NCI-H446 treated with DMSO at 0.1 percent for 48 hours (cell line): ENCODE measurements at places on chromosomes 12 and 14.
A peak's percentile ranks its signal among the peaks of the same experiment; 100 is the strongest.

GRCh38 chr14:41915732-41916131 lies 309.1 kb downstream of the LRFN5 start:
- DNase-seq, result no peak

- DNase-seq, result peak; percentile 69
Observed at GRCh38 chr12:92732216-92732615, 29.4 kb downstream of the PLEKHG7 start.

DNA sequence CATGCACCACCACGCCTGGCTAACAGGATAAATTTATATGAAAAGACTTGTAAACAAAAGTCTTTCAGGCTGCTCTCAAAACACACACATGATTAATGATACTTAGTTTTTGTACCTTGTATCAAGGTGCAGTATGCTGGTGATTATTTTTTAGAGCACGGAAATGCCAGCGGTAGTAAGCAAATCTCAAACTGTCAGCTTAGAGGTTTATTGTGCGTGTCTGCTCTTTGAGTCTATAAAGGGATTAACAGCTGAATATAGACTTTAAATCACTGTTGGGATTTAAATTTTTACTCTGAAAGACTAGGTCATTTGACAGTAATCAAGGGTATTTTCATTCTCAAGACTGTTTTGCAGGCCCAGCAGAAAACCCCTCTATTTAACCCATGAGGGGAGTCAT lies 50.5 kb downstream of the PLEKHA5 start:
- DNase-seq, result no peak

- DNase-seq, result no peak
Observed at GRCh38 chr14:68539241-68539737, 253.6 kb downstream of the ZFP36L1 start.

DNA sequence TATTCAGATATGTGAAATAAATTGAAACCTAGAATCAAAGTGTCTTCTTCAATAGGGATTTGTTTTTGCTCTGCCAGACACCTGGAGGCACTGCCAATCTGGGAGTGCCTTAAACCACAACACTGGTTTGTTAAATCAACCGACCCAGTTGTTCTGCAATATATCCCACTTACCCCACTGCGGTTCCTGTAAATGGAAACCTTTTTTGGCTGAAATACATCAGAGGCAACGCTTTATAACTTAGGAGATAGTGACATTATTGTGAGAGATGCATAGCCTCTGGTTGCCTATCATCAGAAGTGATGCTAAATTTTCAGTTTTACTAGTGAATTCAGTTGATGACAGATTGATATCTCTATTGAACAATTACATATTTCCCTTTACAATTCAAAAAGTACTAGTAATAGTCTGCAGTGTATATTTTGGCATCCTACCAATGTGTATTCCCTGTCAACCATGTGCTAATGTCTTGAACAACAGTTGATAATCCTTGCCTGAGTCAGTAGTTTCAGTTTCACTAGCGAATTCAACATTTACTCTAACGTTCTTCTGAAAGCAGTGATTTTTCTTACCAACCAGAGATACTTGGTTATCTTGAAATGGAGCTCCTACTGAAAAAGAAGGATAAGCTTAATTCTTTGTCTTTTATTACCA lies 30.5 kb downstream of the PPP2R5C start:
- DNase-seq, result no peak

- DNase-seq, result no peak
Observed at GRCh38 chr14:32826404-32827082, 112.1 kb upstream of the NPAS3 start.

DNA sequence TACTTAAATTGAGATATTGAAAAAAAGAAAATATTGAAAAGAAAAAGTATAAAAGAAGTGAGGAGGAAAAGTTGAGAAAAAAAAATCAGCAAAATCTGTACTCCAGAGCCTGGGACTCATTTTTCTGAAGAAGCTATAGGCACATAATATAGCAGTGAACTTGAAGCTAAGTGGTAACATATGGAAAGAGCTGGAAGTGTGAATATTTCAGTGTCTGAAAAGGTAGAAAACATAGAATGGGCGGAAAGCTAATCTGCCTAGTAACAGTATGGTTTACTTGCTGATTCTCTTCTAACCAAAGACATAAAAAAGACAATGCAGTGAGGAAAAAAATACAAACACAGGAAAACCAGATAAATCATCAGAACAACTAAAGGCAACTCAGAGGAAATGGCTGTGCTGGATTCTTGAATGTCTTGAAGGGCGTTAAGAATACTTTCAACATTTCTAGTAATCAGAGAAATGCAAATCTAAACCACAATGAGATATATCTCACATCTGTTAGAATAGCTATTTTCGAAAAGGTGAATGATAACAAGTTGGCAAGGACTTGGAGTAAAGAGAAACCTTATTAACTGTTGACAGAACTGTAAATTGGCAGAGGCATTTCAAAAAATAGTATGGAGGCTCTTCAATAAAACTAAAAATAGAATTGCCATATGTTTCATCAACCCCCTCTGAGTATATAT lies 784.6 kb downstream of the LRFN5 start:
- DNase-seq, result no peak

DNA sequence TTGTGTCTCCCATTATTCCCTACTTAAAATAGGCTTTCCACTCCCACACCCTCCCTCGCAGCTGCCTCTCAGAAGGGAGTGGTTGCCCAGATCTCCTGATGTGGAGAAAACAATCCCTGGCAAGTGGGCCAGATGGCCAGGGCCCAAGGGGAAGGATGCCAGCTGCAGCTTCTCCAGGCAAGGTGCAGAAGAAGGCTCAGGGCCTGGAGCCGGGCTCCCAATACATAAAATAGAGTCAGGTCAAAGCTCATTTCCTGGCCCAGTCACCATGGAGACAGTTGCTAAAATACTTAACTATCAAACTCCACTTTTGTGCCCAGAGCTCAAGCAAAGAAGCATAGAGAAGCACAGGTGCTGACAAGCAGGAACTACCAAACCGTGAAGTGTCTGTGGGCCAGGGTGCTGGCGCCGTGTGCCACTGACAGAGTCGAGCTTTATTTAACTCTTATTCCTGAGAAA lies 45.7 kb upstream of the ITPR2 start:
- DNase-seq, result peak; percentile 71

DNA sequence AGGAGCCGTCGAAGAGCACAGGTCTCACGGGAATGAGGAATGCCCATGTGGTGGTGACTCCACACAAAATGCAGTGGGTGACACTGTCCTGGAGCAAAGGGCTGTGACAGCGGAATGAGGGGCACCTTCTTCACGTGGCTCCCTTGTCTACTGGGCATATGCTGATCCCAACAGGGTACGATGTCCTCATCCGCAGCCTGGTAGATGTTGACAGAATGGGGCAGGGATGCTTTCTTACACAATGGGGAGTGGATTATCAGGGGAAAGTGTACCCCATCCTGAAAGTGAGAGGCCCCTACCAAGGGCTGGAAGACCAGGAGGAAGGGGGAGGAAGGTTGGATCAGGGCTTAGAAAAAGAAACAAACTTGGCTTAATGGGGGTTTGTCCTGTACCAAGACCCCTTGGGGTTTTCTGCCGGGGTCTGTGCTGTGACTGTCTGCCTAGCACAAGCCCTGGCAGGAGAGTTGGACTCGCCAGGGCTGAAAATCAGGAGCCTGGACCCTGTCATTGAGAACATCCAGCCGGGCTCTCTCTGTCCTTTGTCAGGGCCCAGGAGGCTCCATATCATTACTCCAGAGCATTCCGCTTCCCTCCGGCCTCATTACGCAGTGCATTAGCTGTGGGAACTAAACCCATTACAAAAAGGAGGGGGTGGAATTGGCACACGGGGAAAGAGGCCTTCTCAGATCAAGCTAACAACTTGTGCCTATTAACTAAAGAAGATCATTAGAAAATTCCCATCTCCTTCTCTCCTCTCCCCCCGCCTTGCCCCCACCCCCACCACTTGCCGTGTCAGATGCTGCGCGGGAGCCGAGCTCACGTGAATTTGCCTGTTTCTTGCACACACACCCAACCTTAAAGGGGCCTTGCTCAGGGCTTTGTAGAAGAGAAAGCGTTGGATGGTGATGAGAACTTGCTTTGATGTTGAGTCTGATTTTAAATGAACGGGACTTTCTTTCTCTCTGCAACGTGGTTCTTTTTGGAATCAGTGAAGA lies 171.8 kb upstream of the PARP11 start:
- DNase-seq, result no peak

GRCh38 chr12:111160350-111161241 lies 208.3 kb downstream of the PHETA1 start:
- peak; percentile 34 for DNase-seq

DNA sequence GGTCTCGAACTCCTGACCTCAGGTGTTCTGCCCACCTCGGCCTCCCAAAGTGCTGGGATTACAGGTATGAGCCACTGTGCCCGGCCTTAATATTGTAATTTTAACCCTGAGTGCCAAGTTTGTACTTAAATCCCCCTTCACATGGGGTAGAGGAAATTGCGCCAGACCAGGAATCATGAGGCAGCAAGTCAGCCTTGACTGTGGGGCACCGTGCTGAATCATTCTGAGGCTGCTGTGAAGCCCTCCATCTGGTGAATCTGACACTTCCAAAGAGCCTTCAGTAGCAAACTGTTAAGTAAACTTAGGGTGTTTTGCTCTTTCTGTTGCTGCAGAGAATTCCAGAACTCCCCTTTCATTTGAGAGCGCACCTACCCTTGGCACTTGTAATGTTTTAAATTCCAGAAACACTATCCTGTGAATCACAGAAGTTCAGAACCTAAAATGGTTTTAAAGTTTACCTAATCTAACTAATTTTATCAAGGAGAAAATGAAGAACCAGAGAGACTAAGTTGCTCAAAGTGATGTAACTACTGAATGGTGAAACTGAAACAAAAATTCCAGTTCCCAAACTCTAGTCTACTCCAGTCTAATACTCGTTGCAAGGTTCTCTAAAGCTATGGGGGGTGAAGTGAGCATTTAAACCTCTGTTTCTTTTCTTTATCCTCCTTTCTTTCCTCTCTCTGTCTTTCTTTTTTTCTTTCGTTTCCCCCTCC lies 7.5 kb downstream of the HEBP1 start:
- no peak for DNase-seq

GRCh38 chr12:86170051-86170450 lies 86.1 kb downstream of the MGAT4C start:
- no peak for DNase-seq

GRCh38 chr14:73476451-73476931 lies 14.2 kb upstream of the RIOX1 start:
- no peak for DNase-seq

GRCh38 chr14:68246074-68246785 lies 426.7 kb downstream of the RAD51B start:
- DNase-seq, result no peak

DNA sequence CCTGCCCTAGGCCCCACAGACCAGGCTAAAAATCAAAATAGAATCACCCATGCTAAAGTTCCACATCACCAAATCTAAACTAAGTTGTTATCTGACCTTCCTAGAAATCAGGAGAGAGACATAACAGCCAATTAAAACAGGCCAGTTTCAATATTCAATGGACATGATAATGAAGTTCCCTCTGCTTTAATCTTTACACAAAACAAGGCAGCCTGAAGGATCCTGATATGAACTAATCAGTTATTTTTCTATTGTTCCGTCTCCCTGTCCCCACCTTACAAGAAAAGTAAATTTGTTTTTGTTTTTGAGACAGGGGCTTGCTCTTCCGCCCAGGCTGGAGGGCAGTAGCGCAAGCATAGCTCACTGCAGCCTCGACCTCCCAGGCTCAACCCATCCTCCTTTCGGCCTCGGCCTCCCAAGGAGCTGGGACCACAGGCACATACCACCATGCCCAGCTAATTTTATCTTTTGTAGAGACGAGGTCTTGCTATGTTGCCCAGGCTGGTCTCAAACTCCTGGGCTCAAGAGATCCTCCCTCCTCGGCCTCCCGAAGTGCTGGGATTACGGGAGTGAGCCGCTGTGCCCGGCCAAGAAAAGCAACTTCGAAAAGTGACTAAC lies 5.4 kb upstream of the CEBPE start:
- no peak for DNase-seq

DNA sequence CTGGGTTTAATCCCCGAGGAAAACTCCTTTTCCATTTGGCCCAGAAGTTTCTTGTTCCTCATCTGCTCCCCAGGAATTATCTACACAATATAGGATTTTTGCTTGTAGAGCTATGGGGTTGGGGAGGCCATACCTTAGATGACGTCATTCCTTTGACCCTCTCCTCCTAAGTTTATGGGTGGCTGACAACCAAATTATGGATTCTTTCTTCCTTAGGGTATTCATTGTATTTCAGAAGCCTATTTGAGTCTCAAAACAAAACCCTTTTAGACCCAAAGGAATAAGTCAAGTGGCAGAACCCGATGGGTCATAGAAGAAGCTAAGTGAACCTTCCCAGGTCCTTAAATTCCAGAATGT lies 14.2 kb downstream of the PROX2 start:
- DNase-seq, result no peak

GRCh38 chr14:70909733-70910614 lies 2.7 kb downstream of the PCNX1 start:
- DNase-seq, result no peak

- DNase-seq, result no peak
Observed at GRCh38 chr14:74019408-74020137, 424 bp downstream of the BBOF1 start.
